ENCODE measurements at places on chromosomes 11 and 22. TPM values are rescaled to one million over a fixed set of nuclear protein-coding genes. Genes with fewer than 3 reads are reported as not detected.
A peak's percentile ranks its signal among the peaks of the same experiment; 100 is the strongest.

The TRIM68 gene
- 22.4 TPM for polyA plus RNA-seq

The CHADL gene
- 3.1 TPM for polyA plus RNA-seq

The MFNG gene
- polyA plus RNA-seq = 4.6 TPM

The KDELR3 gene
- polyA plus RNA-seq = 12.0 TPM

The OVCH2 gene
- polyA plus RNA-seq = 8.0 TPM

The APLNR gene
- polyA plus RNA-seq = 101 TPM

The MMP7 gene
- 21.8 TPM for polyA plus RNA-seq

The CD3D gene
- 0.25 TPM for polyA plus RNA-seq

DNA sequence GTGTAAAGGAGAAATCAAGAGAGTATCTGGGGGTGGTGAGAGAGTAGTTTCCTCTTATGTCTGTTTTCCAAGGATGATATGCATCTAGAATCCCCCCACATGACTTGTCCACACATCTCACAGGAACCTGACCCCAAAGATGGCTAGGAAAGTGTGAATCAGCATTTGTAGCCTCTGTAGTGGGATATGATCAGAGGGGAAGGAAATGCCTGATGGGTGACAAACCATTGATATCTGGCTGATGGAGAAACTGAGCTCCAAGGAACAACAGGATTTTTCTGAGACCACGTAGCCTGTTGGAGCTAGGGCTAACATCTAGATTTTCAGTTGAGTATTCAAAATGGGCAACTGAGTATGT is 369.4 kb downstream of the DDX10 start:
- no peak for DNase-seq

- no peak for DNase-seq
Measured at GRCh38 chr11:13862845-13863392, 99.6 kb upstream of the SPON1 start.

- DNase-seq = no peak
Measured at GRCh38 chr22:24926849-24927579, 19.5 kb downstream of the LHFPL7 start.

- no peak for DNase-seq
Measured at GRCh38 chr11:57097149-57097548, 84.6 kb upstream of the LRRC55 start.

GRCh38 chr22:47548953-47549740 is 786.7 kb downstream of the TBC1D22A start:
- no peak for DNase-seq

- no peak for DNase-seq
Measured at GRCh38 chr11:17391493-17392355, 3.3 kb upstream of the KCNJ11 start.

GRCh38 chr22:48757581-48757980 is 1070.1 kb downstream of the BRD1 start:
- DNase-seq = no peak

GRCh38 chr11:2625183-2625582 is 74.6 kb downstream of the KCNQ1OT1 start:
- no peak for DNase-seq

GRCh38 chr11:47714554-47715081 is 551 bp downstream of the AGBL2 start:
- DNase-seq = peak; percentile 8

DNA sequence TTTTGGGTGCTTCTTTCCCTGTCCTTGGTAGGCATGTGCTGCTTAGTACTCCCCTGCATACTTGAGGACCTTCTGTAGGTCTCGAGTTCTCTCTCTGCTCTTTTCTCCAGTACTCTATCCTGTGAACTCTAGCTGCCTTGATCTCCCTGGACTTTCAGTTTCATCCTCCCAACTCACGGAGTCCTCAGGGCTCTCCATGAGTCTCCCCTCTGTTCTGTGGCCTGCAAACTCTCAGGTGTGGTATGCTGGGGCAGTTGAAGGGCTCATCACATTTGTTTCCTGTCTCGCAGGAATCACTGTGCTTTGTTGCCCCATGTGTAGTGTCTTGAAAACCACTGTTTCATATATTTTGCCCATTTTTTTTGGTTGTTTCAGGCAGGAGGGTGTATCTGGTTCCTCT is 3.3 kb upstream of the PACS1 start:
- DNase-seq = no peak

- DNase-seq = no peak
Measured at GRCh38 chr11:43223026-43223425, 88.8 kb upstream of the API5 start.

DNA sequence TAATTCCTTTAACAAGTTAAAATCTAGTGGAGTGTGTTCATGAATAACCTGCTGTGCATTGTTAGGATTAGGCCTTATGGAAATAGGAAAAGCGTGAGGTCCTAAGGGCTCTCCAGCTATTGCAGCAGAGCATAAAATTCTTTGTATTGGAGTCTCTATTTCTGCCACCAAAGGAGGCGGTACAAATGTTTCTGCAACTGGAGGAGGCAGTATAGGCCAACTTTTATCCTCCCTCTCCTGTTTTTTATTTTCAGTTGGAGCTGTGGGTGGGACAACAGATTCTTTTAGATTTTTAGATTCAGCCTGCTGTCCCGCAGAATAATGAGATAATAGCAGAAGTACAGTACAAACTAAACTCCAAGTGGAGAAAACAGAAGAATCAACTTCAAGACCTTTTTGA is 26.2 kb downstream of the OR10A6 start:
- no peak for DNase-seq

GRCh38 chr11:26193694-26194365 is 138.1 kb upstream of the ANO3 start:
- DNase-seq = peak; percentile 58

- no peak for DNase-seq
Measured at GRCh38 chr22:37665487-37665886, 7.0 kb downstream of the PDXP start.

DNA sequence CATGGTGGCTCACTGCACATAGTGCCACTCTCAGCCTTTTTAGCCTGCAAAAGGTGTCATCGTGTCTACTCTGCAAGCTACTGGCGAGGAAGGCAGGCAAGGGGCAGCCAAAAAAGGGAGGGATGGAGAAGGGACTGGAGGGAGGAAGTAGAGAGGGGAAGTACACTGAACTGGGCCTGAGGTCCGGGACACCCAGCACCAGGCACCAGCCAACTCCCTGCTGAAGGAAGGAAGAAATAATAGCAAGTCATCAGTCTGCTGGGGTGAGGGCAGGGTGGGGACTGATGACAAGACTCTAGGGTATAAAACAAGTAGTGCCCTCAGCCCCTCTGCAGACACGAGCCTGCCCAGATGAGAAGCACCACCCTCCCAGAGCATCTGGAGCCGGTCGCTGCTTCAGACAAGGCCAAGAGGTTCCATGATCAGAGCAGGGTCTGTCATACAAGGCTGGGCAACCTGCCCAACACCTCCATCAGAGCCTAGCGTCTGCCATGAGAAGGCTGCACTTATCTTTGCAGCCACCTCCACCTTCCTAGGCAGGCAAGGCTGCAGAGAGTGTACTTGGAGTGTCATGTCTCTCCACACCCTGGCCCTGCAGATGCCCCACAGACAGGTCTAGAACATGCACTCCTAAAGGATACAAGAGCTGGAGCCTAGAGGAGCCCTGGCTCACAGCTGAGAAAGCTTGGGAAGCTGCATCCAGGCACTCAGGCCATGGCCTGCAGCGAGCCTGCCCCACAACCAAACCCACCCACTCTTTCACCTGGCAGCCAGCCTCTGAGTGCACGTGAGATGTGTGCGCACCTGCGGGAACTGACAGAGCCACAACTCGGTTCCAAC is 9.0 kb upstream of the COMT start:
- DNase-seq = no peak

GRCh38 chr11:113377681-113378412 is 9.7 kb upstream of the ANKK1 start:
- no peak for DNase-seq

DNA sequence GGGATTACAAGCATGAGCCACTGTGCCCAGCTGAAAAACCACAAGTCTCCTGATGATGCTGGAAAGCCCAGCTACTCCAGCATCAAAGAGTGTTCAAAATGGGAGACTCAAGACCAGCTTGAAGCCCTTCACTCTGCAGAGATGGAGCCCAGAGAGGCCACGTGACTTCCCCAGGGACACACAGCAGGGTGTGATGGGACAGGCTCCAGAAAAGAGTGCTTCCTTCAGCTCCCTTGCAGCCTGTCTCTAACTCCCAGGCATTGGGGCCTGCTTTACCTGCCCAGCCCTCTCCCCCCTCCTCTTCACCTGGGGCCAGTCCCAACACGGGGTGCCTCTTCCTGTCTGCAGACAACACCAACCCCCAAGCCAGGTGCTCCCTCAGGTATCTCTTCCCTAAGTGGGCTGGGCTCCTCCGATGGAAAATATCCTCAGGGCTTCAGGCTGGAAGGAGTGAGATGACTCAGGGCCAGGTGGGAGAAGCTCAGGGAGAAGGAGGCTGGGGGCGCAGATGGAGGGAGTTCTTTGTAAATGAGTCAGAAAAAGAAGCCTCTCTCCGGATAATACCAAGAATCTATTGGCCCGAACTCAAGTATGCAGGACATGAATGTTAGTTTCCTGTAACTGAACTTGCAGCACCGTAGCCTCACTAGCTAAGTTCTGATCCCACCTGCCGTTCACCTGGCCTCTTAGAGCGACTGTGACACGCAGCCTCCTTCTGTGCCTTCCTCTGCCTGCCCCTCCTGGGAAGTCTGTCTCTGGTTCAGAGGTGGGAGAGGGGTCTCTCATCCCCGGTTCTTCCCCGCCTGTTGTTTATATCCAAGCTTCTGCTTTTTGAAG is 326.6 kb downstream of the MN1 start:
- DNase-seq = no peak
